ENCODE measurements at places on chromosomes 3 and 15.

DNA sequence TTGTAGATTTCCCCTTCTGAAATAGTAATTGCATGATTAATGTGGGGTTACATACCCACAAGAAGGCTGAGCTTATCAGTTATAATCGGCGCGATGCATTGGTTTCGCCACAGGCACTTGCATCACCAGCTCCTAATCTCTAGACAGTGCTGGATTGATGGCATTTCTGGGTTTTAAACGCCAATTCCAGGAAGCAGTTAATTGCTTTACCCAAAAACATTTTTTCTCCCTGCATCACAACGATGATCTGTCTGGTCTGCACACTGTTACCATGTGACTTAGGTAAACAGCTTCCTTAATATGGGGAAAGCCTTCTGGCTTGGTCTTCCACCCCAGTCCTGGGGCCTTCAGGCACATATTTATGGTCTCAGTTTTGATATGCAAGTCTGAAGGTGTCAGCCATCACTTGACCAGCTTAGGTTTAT lies 70.0 kb upstream of the HEG1 start:
- DNase-seq, result no peak

DNA sequence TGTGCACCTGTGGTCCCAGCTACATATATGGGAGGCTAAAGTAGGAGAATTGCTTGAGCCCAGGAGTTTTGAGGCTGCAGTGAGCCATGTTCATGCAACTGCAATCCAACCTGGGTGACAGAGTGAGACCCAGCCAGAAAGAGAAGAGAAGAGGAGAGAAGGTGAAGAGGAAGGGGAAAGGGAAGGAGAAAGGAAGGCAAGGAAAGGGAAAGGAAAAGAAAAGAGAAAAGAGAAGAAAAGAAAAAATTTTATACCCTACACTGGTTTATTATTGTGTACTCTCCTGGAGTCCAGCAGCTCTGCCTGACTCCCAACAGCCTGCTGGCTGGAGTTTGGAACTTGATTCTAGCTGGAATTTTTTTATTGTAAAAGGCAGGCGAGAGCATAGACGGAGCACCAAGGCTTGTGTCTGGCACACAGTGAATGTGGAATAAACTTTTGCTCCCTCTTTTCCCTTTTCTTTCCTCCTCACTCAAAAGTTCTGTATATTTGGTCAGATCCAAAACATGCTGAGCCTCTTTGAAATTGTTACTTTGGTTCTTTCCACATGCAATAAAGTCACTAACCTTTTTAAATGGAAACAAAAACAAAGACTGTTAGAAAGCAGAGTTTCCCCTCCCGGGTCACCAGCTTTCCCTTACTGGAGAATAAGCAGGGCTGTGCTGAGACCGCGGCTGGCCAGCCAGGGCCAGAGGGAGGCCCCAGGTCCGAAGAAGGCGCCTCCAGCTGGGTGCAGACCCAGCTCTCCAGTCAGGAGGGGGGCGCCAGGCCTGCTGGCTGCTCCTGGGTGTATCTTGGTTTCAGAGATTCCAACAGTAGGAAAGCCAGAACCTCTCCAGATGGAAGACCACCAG lies 9.9 kb downstream of the THSD4 start:
- DNase-seq, result no peak

- DNase-seq, result no peak
Measured at GRCh38 chr15:85688711-85689110, 106.0 kb downstream of the KLHL25 start.

DNA sequence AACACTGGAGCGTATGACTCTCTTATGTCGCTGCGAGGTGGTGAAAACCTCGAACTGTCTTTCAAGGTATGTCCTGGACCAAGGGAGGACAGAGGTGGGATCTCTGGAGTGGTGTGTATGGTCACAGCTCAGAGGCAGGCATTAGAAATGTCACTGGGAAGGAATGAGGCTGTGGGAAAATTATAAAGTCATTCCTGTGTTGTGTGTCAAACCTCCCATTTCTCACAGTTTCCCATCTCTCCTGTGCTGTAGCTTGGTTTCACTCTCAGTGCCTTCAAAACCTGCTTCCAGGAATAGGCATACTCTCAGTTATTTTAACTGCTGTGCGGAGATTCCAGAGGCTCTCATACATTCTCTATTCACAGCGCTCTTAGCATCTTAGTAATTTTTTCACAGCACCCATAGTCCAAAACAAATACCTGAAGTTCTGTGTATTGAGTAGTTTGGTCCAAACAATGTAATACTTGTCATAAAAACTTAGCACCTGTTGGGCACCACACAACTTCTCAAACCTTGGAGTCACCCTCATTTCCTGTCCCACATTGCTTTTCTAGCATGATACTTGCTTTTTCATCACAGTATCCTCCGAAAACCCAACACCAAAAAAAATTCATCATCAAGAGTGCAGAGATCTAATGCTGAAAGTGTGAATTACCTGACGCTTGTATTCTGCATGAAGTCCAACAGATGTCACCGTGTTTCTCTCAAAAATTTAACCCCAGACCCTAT lies 36.9 kb downstream of the GALNT15 start:
- DNase-seq, result no peak

DNA sequence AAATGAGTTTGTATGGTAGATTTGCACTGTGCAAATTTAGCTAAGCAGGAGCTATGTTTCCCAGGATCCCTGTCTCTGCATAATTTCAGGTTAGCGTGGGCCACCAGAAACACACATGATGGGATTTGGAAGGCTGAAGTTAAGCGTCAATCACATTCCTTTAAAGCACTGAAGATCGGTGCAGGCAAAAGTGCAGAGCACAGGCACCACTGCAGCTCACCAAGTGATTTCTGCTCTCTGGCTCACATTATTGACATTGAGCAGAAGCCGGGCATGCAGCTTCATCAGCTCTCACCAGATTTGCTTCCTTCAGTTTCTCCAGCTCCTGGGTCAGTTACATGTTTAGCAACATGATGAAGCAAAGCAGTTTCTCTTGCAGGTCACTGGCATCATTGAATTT lies 256.4 kb upstream of the TGFBR2 start:
- no peak for DNase-seq

DNA sequence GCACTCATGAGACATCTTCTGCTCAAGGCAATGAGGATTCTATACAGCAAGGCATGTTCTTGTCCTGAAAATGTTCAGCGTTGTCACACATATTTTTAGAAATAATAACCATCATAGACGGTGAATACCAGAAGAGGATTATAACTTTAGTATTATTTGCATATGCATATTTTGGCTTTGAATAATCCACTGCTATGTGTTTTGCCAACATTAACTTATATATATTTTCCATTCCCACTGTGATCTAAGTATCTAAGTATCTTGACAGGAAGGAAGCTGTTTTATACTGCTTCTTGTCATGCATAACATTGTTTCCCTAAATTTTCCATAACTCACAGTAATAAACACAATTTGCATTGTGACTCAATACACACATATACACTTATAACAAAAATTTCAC lies 509.5 kb downstream of the TBL1XR1 start:
- DNase-seq, result no peak

DNA sequence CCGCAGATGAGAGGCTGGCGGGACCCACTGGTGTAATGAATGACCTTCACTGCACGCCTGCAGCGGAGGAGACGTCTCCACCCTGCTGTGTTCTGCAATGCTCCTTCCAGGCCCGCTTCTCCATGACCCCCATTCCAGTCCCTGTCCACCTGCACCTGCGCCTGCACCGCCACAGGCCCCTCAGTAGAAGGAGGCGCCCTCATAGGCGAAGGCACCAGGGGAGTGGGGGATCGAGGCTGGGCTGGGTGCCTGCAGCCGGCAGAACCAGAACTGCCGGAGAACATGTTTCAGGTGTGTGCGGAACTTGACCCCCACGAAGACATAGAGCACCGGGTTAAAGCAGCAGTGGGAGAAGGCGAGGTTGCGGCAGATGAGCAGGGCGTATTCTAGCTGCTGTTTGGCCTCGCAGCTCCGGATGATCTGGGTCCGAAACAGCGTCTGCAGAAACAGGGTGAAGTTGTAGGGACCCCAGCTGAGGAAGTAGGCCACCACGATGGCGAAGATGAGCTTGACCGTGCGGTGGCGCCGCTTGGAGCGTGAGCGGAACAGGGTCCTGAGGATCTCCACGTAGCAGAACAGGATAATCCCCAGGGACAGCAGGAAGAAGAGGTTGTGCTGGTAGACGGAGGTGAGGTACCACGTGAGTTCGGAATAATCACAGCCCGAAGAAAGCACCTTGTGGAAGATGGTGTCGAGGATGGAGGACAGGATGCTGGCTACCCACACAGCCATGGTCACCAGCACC lies 6.3 kb downstream of the XCR1 start:
- no peak for DNase-seq

DNA sequence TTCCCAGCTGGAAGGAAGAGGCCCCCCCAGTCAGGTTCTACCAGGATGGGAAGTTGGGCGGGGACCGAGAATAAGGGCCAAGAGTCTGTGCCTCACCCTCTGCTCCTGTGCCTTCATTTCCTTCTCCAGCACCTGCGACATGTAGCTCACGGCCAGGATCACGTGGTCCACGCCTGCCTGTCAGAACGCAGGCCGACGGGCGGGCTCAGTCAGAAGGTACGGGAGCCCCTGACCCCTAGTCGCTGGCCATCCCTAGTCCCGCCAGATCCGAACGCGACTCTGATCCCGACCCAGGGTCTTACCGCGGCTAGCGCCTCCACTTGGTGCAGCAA lies 489 bp downstream of the GMPPB start:
- peak; percentile 44 for DNase-seq

DNA sequence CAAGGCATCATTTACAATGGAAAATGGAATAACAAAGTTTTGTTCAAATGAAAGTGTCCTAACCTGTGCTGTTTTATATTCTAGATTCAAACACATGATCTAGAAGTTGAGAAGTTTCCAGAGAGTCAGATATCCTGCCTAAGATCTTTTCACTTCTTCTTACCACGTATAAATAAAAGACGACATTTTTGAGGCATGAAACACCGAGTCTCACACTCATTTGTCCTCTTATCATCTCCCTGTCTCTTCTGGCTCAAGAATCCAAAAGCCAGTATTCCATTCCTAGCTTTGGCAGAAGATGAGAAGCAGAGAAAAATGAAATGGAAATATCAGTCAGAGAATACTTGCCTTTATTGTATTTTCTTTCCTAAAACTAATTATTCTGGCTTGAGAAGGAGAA lies 738.6 kb upstream of the NR2F2 start:
- no peak for DNase-seq

- DNase-seq, result no peak
Measured at GRCh38 chr3:110598847-110599490, 472.6 kb upstream of the NECTIN3 start.

- no peak for DNase-seq
Measured at GRCh38 chr15:34782901-34783300, 12.4 kb downstream of the ACTC1 start.

GRCh38 chr15:73983211-73983727 lies 8.8 kb downstream of the STOML1 start:
- DNase-seq, result no peak

- no peak for DNase-seq
Measured at GRCh38 chr3:33786565-33787327, 11.7 kb upstream of the PDCD6IP start.
